BE2C (cell line): ENCODE measurements at places on chromosomes 3 and 15.

DNA sequence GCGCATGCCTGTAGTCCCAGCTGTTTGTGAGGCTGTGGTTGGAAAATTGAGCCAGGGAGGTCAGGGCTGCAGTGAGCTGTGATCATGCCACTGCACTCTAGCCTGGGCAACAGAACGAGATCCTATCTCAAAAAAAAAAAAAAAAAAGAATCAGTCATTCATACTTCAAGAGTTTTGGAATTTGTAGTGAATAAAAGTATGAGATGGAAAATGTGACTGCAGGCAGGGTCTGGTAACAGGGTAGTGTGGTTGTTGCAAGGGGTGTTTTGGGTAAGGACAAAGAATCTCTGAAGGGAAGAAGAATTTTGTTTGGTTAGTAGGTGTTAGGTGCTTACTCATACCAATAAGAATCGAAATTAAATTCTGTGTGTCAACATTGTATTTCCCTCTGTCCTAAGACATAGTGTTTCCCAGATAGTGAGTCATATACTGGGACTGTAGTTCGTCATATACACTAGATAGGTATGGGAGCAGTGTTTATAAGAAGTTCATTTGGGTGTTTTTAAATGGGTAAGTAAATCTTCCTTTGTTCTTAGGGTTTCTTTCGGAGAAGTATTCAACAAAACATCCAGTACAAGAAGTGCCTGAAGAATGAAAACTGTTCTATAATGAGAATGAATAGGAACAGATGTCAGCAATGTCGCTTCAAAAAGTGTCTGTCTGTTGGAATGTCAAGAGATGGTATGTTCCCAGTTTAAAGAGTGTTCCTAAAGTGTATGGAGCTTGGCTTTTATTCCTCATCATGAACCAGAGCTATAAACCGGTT, 14.2 kb downstream of the NR1D2 start:
- DNase-seq: no peak

GRCh38 chr3:14926592-14926991, 20.8 kb upstream of the NR2C2 start:
- no peak for DNase-seq

DNA sequence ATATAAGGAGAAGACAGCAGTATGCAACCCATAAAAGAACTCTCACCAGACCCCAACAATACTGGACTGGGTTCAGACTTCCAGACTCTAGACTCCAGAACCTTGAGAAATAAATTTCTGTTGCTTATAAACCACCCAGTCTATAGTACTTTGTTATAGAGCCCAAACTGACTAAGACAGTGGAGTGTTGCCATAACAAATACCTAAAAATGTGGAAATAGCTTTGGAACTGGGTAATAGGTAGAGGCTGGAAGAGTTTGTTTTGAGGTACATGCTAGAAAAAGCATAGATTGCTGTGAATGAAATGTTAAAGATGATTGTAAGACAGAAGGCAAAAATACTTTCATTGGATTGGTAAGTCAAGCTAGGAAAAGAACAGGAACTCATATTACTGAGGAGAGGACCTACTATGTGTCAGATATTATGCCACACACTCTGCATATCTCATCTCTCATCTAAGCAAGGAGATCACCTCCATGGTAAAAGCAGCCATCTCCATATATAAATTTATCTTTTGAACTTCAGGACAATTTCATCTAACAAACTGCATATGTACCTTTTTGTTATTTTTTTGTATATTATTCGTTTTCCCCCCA, 67.4 kb upstream of the FNDC3B start:
- no peak for DNase-seq

GRCh38 chr3:11140030-11140712, 14.1 kb upstream of the HRH1 start:
- no peak for DNase-seq

DNA sequence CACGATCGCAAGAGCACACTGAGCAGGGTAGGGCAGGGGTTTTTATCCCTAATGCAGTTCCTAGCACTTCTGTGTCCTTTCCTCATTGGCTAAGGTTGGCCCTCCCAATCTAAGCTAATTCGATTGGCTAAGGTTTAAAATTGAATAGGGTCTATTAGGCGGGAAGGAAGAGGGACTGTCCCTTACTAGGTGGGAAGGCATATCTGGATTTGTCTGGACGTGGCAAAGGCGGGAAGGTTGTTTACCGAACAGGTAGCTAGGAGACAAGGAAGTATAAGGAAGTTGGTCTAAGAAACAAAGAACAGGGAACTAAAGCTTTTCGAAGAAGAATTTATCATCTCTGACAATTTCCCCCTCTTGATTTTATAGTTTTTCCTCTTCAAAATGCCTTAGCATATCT, 24.8 kb upstream of the ATG7 start:
- DNase-seq: no peak

DNA sequence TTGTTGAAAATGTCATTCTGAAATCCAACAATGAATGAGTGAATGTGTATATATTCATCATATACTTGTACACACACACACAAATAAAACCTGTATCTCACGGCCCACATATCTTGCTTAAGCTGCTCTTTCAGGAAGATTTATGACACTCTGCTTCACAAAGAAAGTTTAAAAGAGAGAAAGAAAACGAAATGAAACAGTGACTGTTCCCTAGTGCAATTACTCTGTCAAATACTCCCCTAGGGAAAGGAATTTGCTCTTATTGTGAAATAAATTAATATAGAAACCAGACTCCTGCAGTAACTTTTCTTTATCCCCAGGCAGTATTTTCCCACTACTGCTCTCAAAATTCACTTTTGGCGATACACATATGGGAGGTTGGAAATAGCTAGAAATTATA, 329.1 kb downstream of the VPS13C start:
- DNase-seq: no peak

DNA sequence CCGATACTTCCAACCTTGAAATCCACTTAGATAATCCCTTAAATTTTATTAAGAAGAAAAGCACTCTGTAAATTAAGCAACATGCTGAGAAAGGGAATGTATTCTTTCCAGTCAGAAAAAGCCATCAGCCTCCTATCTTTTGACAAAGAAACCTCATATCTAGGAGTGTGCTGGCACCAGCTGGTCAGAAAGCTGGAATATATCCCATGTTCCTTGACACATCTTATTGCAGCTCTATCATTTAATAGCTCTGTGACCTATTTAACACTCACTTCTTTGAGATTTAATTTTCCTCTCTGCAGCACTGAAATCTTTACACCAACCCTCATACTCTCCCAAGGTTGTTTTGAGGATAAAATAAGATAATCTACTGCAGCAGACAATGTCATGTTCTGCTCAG, 30.4 kb upstream of the CAPN7 start:
- no peak for DNase-seq

GRCh38 chr3:54137311-54137710, 15.0 kb downstream of the CACNA2D3 start:
- DNase-seq: no peak

DNA sequence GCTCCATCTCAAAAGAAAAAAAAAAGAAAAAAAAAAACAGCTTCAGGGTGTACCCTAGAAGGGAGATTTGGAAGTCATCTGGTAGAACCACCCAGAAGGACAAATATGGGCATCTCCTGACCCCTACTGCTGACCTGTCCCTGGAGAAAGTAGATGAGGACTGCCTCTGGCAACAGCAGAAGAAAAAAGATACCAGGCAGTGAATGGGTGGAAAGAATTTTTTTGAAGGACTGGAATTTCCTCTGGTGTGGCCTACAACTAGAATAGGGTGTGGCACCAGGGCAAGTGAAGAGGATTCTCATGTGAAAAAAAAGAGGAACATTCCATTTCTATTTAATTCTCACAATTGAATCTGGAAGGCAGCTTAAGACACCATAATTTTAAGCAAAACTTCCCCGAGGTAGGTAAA, 3.1 kb downstream of the ANXA2 start:
- DNase-seq: no peak

DNA sequence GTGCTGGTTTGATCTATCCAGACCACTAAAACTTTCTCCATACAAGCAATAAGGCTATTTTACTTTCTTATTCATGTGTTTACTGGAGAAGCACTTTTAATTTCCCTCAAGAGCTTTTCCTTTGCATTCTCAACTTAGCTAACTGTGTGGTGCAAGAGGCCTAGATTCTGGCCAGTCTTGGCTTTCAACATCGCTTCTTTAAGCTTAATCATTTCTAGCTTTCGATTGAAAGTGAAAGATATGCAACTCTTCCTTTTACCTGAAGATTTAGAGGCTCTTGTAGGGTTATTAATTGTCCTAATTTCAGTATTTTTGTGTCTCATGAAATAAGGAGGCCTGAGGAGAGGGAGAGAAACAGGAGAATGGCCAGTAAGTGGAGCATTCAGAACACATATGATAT, 234.8 kb upstream of the GADL1 start:
- DNase-seq: no peak

GRCh38 chr3:154615471-154615870, 185.5 kb upstream of the GPR149 start:
- DNase-seq: no peak

- peak; percentile 69 for DNase-seq
Measured at GRCh38 chr3:112629425-112629824, 11.5 kb downstream of the CCDC80 start.

DNA sequence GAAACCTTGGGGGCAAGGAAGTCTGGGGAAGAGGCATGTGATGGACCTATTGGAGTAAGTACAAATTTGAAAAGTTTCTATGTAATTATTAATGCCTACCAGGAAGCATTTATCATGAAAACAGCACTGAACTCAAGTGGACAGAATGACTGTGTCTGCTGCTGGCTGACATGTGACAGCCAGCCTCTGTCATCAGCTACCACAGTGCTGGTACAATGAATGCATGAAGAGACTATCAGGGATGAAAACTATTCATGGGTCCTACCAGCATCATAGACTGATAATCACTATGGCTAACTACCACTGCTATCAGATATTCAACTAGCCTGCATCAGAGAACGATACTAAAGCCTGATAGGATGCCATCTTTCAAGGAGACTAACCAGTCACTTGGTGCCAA, 193.5 kb downstream of the RAP2B start:
- no peak for DNase-seq

- no peak for DNase-seq
Measured at GRCh38 chr15:48636511-48636910, 9.0 kb downstream of the FBN1 start.

GRCh38 chr3:16739541-16740105, 134.4 kb upstream of the DAZL start:
- DNase-seq: no peak

GRCh38 chr3:124504332-124505059, 225.8 kb upstream of the UMPS start:
- DNase-seq: peak; percentile 20

DNA sequence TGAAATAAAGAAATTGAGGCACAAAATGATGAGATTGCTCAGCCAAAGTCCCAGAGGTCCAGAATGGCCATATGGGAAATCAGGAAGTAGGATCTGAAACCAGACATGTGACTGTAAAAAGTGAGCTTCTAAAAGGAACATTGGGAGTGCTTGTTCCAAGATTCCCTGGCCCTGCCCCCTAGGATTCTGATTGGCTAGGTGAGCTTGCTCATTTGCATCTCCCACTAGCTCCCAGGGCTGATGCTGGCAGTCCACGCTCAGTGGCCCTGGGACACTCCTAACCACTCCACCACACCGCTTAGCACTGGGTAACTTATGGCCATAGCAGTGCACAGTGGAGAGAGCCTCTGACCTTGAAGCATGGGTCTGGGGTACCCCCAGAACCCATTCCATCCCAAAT, 326.7 kb downstream of the NTRK3 start:
- peak; percentile 81 for DNase-seq

DNA sequence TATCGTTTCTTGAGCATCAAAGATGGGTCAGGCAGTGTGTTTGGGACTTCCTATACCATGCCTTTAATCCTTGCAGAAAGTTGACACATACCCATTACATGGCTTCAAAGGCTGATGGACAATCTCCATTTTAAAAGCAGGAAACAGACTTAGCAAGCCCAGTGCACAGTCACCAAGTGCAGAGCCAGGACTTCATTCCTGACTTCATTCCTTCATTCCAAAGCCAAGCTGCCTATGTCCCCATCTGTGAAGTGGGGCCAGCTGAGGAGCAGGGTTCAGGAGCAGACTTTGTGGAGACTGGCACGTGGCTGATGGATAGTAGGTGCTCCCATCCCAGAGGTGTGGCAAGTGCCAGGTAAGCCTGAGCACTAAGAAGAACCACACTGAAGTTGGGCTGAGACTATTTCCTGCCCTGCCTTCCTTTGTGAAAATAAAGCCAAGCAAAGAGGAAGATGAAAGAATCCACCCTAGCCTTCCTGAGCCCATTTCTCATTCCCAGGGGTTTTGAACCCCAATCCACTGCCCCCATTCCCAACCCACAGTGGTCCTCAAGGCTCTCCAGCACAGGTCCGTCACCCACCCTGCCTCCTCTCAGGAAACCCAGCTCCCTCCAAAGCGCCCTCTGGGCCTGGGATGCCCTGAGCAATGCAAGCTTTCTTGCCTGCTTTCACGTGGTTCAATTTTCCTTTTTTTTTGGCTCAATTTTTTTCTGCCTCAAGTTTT, 1.8 kb downstream of the CX3CR1 start:
- no peak for DNase-seq
